Bronchial smooth muscle cell (primary cell): ENCODE measurements at places on chromosomes 11 and 22. TPM values are rescaled to one million over a fixed set of nuclear protein-coding genes. Genes with fewer than 3 reads are reported as not detected.

Gene CALCA
- not detected in 2 replicates for total RNA-seq

Gene BBOX1
- not detected in 2 replicates for total RNA-seq

Gene PARVA
- 21.0 and 26.0 TPM in 2 replicates for total RNA-seq

Gene E2F8
- total RNA-seq: under 0.01 TPM in 1 of 2 replicates, not detected in the other

Gene USH1C
- total RNA-seq: not detected in 2 replicates

Gene MUC15
- total RNA-seq: not detected in 2 replicates

Gene TRIM68
- total RNA-seq: 7.9 and 10.5 TPM in 2 replicates

Gene VSIG10L2
- 0.09 TPM in 1 of 2 replicates, not detected in the other for total RNA-seq

Gene MYO7A
- total RNA-seq: under 0.01 and 0.09 TPM in 2 replicates

Gene SPON1
- total RNA-seq: under 0.01 TPM in 2 replicates

Gene C22orf31
- not detected in 2 replicates for total RNA-seq

Gene OR4C46
- total RNA-seq: not detected in 2 replicates

Gene KRTAP5-9
- not detected in 2 replicates for total RNA-seq

Gene OR51D1
- total RNA-seq: not detected in 2 replicates

Gene APOBEC3H
- 0.34 and 0.63 TPM in 2 replicates for total RNA-seq

Gene IL17RA
- total RNA-seq: 2.8 and 3.7 TPM in 2 replicates

Gene ISX
- total RNA-seq: not detected in 2 replicates

Gene CXCR5
- not detected in 2 replicates for total RNA-seq

Gene MCHR1
- total RNA-seq: 0.63 and 2.9 TPM in 2 replicates

Gene CSF2RB
- total RNA-seq: under 0.01 TPM in 1 of 2 replicates, not detected in the other

Gene TRPM5
- 0.09 TPM in 1 of 2 replicates, not detected in the other for total RNA-seq

Gene NAALAD2
- 0.47 and 1.7 TPM in 2 replicates for total RNA-seq
